ENCODE measurements at places on chromosomes 16 and 17.

DNA sequence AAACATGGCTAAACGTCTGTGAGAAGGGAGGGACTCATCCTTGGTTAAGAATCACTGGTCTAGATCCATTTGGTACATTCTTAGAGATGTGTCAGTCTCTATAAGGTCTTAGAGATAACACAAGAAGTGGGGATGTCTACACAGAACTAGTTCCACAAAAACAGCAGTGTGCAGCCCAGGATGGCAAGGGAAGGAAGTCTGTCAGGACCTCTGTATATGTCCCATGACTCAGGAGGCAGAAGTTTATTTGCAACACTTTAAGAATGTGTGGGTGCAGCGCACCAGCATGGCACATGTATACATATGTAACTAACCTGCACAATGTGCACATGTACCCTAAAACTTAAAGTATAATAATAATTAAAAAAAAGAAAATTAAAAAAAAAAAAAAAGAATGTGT is 548.5 kb upstream of the SOX9 start:
- no peak for DNase-seq

GRCh38 chr16:79307214-79307613 is 293.3 kb downstream of the MAF start:
- no peak for DNase-seq

GRCh38 chr16:2282866-2283555 is 15.1 kb upstream of the RNPS1 start:
- DNase-seq, result no peak

- DNase-seq, result peak; percentile 56
Measured at GRCh38 chr17:43092901-43093300, 32.3 kb downstream of the BRCA1 start.

GRCh38 chr16:63416712-63417111 is 1380.5 kb upstream of the CDH8 start:
- no peak for DNase-seq

GRCh38 chr17:6426356-6427101 is 8.4 kb downstream of the AIPL1 start:
- no peak for DNase-seq

DNA sequence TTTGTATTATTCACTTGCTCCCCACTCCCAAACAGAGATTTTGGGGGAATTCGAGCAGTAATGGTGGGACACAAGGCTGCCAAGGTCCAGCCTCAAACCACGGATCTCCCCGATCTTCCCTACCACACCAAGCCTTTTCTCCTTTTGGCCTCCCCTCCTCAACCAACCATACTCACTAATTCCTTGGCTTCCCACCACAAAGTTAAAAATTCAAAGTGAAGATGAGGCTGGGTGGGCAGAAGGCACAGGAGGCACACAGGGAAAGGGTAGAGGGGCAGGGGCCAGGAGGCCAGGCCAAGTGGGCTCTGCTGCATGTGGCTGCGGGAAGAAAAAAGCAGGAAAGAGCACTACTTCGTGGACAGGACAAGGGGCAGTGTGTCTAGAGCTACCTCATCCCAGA is 15.2 kb downstream of the HOXB4 start:
- no peak for DNase-seq

DNA sequence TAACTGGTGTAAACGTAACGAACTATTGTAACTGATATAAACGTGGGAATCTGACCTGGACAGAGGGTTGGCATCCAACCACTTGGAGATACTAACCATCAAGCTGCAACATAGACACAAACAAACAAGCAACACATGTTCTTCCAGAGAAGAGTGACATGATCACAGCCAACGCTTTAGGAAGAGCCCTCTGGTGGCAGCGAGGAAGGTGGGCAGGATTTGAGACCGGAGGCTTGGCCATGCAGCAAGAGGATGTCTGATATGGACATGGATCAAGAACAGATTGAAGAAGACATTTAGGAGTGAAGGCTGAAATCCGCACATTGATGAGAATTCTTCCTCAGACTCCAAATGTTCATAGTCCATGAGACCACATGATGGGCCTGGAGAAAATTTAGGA is 40.3 kb upstream of the TNRC6A start:
- DNase-seq, result peak; percentile 76

- no peak for DNase-seq
Measured at GRCh38 chr17:55272711-55273578, 8.2 kb downstream of the HLF start.

DNA sequence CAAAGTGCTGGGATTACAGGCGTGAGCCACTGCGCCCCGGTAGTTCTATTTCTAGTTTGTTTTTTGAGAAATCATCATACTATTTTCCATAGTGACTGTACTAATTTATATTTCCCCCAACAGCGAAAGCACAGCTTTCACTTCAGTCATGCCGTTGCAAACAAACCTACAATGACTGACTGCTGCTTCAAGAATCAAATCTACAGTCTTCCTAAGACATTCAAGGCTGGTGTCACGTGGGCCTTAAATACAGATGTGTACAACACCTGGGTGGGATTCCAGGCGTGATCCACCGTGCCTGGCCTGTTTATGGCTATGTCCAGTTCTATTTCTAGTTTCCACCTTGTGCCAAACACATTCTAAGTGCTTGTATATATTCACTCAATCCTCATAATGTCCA is 72.0 kb downstream of the ABCC6 start:
- DNase-seq, result no peak

- peak; percentile 73 for DNase-seq
Measured at GRCh38 chr17:732067-732901, at the start of gene TLCD3A. TSS of gene TLCD3A (plus strand) at chr17:732596. CDS start at chr17:732648, 52 bp downstream.

DNA sequence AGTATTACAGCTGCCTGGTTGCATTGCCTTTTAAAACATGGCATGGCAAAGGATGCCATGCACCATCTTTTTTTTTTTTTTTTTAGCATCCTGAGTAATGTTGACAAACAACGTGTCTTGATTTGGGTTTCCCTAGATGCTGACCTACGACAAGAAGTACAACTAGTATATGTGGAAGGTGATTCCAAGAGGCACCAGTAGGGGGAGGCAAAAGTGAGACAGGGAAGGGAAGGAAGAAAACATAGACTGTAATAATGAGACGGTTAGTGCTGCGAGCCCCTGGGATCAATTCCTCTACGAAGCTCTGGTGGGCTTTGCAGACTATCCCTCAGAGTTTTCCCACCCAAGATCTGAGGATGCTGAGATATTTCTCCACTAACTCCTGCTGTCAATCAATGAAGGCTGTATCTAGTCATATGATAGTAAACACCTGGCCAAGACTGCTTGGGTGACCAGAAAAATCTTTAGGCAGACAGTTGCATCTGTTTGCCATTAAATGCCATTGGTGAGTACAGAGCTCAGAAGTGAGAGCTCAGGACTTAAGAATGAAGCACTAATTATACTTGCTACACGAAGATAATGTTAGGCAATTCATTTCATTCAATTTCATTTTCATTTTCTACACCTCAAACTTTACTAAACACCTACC is 458.6 kb upstream of the GOT2 start:
- peak; percentile 6 for DNase-seq

GRCh38 chr17:33874617-33875060 is 380.4 kb upstream of the CCL2 start:
- DNase-seq, result no peak

DNA sequence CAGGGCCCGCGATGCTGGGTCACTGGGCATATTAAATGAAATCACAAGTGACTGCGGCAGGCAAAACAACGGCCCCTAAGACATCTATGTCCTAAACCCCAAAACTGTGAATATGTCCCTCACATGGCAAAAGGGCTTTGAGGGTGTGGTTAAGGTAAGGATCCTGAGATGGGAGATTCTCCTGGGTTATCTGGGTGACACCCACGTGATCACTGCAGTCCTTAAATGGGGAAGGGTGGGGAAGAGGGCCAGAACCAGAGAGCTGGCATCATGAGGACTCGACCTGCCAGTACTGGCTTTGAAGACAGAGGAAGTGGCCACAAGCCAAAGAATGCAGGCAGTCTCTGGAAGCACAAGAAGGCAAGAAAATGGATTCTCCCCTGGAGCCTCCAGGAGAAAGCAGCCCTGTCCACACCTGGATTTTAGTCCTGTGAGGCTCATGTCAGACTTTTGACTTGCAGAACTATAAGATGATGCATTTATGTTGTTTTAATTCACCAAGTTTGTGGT is 12.5 kb downstream of the COTL1 start:
- DNase-seq, result no peak

DNA sequence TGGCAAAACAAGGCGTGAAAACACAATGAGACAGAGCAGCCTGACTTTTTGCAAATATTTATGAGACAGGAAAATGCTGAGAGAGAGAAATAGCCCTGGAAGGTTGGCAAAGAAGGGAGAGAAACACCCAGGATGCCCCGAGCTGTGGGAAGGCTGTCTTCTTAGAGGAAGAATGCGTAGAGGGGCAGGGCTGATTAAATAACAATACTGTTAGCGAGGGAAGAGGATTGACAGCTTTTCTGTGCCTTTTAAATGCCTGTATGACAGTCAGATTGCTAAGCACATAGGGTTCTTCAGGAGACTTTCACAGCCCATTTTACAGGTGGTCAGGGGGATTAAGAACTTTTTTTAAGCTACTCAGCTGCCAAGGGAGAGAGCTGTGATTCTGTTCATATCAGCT is 219.2 kb downstream of the SHISA9 start:
- DNase-seq, result no peak

GRCh38 chr16:22844416-22844815 is 30.5 kb downstream of the HS3ST2 start:
- no peak for DNase-seq

- DNase-seq, result no peak
Measured at GRCh38 chr16:15961571-15962090, 12.2 kb downstream of the ABCC1 start.

Data from mesenchymal stem cell (in vitro differentiated cells and primary cell).